NCI-H187 (cell line): ENCODE measurements at places on chromosomes 1 and 21.

DNA sequence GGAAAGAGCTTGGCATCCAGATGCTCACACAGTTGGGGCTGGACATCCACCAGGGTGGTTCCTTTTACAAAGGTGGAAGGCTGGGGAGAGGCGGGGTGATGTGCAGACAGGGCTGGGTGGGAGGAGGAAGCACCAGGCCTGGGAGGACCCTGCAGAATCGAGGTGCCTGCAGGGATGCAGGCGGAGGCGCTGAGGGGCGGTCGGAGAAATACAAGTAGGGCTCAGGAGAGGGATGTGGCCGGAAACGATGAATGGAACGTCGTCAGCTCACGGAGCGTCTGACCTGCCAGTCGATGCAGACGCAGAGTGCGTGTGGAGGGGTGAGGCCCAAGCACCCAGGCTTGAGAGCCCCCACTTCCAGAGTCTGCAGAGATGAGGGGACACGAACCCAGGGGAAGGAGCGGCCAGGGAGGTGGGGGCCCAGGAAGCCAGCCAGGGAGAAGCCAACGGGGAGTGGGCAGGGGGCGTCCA lies 63.4 kb downstream of the TRIM11 start:
- DNase-seq = no peak

- peak; percentile 86 for DNase-seq
Observed at GRCh38 chr1:177209357-177209756, 38.6 kb downstream of the BRINP2 start.

DNA sequence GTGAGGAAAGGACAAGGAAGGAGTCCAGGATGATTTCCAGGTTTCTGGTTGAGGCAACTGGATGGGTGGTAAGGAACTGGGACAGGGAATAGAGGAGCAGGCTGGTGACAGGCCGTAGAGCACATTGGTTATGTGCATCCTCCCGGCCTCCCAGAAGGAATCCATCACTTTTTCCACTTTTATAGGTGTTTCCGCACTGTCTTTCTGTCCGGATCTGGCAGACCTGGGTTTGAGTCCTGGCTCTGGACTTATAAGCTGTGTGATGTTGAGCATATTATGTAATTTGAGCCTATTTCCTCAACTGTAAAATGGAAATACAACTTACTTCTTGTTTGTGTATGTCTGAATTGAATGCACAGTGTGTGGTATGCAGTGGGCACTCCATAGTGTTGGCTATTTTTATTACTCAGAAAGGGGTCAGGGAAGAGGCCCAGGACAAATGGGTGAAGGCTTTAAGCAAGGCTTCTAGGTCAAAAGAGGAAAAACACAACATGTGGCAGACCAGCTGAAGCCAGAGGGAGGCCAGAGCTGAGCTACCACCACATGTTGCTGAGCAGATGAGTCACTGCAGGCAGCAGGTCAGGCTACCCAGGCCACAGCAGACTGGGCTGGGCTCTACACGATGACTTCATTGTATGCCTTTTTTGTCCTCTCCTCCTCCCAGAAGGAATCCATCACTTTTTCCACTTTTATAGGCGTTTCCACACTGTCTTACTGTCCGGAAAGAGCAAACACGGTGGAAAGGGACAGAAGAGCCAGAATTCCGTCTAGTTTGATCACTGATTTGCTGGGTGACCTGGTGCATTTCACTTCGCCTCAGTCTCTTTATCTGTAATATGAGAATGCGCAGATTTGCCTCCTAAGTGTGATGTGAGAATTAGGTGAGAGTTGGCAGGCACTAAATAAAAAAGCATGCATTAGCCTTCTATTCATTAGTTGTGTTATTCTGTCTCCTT lies 791 bp upstream of the MAST2 start:
- DNase-seq = peak; percentile 48

- DNase-seq = no peak
Observed at GRCh38 chr1:230633469-230633868, 8.8 kb upstream of the COG2 start.

DNA sequence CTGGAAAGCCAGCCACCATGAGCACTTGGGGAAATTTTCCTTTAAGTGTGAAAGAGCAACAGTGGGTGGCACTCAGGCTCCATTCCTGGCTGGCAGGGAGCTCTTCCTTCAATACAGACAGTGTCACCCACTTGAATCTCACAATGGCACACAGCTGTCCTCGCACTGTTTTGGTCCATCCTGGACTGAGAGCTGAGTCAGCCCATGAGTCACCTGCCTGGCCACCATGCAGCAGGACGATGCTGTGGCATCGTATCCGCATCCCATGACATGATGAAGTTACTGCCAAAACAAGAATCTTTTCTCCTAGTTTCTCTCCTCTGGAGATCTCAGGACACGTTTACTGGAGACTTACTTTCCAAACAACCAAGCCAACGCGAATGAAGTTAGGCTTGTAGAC lies 6.0 kb downstream of the TMPRSS2 start:
- DNase-seq = no peak

GRCh38 chr1:94803106-94803505 lies 17.1 kb upstream of the SLC44A3 start:
- DNase-seq = no peak

GRCh38 chr1:173152598-173152997 lies 54.5 kb downstream of the TNFSF4 start:
- DNase-seq = no peak

- DNase-seq = no peak
Observed at GRCh38 chr1:116881879-116882520, 27.7 kb upstream of the PTGFRN start.

GRCh38 chr1:77511440-77511840 lies 171.0 kb downstream of the ZZZ3 start:
- no peak for DNase-seq

- DNase-seq = no peak
Observed at GRCh38 chr1:223153177-223154119, 10.4 kb upstream of the TLR5 start.

- DNase-seq = no peak
Observed at GRCh38 chr21:35357041-35357780, 308.1 kb upstream of the RUNX1 start.
